ENCODE measurements at places on chromosomes 2 and 18. TPM values are rescaled to one million over a fixed set of nuclear protein-coding genes. Genes with fewer than 3 reads are reported as not detected.

Gene DYNAP
- total RNA-seq, result not detected

Gene THSD7B
- total RNA-seq, result 0.05 TPM

Gene KANSL3
- 23.4 TPM for total RNA-seq

Gene UGT1A3
- not detected for total RNA-seq

DNA sequence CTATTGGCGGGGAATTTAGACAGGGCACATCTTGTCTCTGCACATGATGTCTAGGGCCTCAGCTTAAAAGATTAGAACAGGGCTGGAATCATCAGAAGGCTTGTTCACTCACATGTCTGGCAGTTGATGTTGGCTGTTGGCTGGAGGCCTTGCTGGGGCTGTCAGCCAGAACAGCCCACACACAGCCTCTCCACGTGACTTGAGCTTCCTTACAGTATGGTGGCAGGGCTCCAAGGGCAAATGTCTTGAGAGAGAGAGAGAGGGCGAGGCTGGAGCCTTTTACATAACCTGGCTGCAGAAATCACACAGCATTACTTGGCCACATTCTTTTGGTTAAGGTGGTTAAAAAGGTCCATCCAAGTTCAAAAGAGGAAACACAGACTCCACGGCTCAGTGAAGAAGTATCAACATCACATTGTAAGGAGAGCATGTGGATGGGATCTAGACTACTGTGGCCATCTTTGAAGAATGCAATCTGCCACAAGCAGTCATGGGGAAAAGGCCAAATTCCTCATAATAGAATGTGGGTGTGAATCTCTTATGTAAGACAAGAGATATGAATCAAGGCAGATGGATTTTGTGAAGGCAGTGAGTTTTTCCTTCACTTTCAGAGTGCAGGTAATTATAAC lies 30.4 kb downstream of the SRSF7 start:
- peak; percentile 76 for DNase-seq

- DNase-seq, result peak; percentile 30
Observed at GRCh38 chr18:36624451-36625167, 204.2 kb downstream of the TPGS2 start.

GRCh38 chr2:67057901-67058703 lies 339.0 kb upstream of the ETAA1 start:
- DNase-seq, result no peak

GRCh38 chr2:190407246-190407661 lies 901 bp upstream of the MFSD6 start:
- DNase-seq, result no peak

All from heart left ventricle (tissue), 16 donors.